H1 (cell line): ENCODE measurements at places on chromosomes 7 and 10. TPM values are rescaled to one million over a fixed set of nuclear protein-coding genes. Genes with fewer than 3 reads are reported as not detected.

The TRDMT1 gene
- 6.3 and 7.4 TPM in 2 replicates for polyA plus RNA-seq

The PNLIPRP2 gene
- 0.11 and 0.13 TPM in 2 replicates for polyA plus RNA-seq

The HOXA4 gene
- polyA plus RNA-seq: not detected in 2 replicates

The OLAH gene
- polyA plus RNA-seq: not detected in 2 replicates

The HMX2 gene
- 2.2 and 2.7 TPM in 2 replicates for polyA plus RNA-seq

The NEUROG3 gene
- polyA plus RNA-seq: 0.45 and 0.55 TPM in 2 replicates

- no peak for DNase-seq
Measured at GRCh38 chr10:35495521-35496119, 109.5 kb upstream of the GJD4 start.

GRCh38 chr7:79664884-79665676 lies 211.6 kb upstream of the MAGI2 start:
- no peak for DNase-seq

DNA sequence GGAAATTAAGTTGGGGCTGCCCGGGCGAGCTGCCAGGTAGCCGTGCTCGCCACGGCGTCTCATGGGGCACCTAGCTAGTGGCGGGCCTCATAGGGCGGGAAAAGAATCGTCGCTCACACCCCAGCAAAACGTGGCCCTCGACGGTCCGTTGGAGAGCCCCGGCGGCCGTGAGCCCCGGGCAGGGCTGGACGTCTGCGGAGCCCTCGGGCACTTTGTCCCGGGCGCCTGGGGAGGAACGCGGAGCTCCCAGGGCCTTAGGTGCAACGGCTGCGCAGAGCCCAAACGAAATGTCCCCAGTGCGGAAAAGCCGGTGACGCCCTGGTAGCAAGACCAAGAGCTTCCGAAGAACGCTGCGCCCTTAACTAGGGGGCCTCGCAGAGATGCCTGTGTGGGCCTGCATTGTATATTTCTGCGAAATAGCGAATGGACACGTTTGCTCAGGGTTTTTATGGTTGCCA lies 866 bp upstream of the SFMBT2 start:
- DNase-seq: peak; percentile 72

DNA sequence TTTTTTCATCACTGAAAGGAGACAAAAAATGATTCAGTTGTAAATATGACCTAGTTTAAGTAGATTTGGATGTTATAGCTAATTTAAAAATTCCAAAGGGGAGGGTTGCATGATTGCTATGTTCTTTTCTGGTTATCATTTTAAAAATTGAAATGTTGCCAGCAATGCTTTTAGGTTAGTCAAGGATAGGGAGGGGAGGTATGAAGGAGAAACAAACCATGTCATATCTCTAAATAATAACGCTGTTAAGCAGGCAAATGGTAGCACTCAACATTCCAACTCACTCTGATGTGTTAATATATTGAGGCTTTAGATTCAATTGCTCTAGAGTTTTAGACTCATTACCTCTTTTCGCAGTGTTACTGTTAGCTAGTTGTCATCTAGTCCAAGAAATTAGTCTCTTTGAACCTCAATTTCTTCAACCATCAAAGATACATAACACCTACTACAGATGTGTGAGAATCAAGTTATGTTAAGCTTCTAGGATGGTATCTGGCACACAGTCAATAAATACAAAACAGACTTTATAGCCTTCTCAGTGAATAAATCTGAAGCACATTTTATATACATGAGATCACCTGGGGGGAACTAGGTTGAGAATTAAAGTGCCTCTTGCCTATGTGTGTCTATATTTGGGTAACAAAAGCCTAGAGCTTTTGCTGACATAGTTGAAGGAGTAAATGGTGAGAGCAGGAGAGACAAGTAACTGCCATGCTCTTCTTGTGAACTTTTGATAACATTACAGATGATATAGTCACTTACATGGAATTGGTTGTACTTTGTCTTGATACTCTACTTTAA lies 124.9 kb downstream of the CSTF2T start:
- DNase-seq: no peak

- no peak for DNase-seq
Measured at GRCh38 chr10:86871563-86872183, 85.7 kb downstream of the MMRN2 start.

DNA sequence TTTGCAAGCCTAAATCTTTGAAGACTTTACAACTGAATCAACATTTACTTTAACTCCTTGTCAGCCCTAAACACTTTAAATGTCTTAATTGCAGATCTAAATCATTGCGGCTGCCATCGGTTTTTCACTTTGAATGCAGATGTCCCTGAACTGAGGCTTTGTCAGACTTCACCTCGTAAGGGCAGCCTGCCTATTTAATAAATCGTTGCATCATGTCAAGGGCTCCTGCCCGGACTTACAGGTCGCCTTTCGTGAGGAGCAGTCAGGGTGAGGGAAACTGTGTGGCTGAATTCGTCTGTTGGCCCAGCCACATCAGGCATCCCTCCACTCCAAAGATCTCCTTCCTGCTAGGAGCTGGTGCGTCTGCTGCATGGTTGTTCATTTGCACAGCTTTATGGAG lies 368.2 kb upstream of the NPVF start:
- no peak for DNase-seq

GRCh38 chr10:29023678-29024077 lies 265.2 kb upstream of the LYZL1 start:
- no peak for DNase-seq

DNA sequence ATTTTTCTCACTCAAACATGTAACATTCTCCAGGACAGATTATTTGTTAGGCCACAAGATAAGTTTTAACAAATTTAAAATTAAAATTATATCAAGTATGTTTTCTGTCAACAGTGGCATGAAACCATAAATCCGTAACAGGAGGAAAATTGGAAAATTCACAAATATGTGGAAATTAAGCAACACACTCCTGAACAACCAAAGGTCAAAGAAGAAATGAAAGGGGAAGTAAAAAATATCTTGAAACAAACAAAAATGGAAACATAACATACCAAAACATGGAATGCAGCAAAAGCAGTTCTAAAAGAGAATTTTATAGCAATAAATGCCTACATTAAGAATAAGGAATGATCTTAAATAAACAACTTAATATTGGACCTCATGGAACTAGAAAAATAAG lies 147.3 kb downstream of the ZEB1 start:
- no peak for DNase-seq

GRCh38 chr7:73823873-73824592 lies 6.8 kb upstream of the CLDN4 start:
- no peak for DNase-seq

DNA sequence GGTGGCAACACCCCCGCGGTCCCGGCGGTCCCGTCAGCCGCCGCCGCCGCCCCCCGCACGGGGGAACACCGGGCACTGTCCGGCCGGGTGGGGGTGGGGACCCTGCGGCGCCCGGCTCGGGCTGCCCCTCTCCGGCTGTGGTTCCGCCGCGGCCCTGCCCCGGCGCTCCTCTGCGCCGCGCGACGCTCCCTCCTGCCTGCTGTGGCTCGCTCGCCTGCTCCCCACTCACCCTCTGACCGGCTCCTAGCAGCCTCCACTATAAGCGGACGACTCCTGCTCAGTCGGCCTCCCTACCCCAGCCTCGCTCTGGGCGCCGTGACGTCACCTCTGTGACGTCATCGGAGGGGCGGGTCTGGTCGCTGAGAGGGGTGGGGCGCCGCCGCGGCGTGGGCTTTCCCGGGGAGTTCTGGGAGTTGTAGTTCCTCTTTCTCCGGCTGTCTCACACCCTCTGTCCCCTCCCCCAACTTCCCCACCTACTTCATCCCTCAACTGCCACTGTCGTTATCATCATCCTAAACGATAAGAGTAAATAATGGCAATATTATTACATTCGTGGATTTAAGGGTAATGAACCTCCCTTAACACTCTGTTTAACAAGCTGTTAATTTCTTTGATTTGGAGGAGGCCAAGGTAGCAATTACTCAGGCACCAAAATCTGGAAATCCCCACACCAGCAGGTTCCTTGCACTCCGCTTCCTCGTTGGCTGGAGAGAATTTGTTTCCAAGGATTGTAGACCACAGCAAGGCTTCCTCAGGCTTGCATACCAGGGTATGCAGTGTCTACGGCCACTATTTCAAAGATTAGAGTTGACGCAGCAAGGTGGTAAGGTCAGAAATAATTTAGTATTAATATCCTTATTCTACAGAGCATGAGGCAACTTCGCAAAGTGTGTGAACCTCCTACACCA lies at the start of gene UBE2H:
Gene UBE2H (minus strand): TSS at position 308 of the 908 bp plus-strand sequence. CDS start 405 bp downstream, outside the sequence.
- DNase-seq: peak; percentile 77

GRCh38 chr10:123761038-123761428 lies 94.9 kb downstream of the GPR26 start:
- DNase-seq: no peak

DNA sequence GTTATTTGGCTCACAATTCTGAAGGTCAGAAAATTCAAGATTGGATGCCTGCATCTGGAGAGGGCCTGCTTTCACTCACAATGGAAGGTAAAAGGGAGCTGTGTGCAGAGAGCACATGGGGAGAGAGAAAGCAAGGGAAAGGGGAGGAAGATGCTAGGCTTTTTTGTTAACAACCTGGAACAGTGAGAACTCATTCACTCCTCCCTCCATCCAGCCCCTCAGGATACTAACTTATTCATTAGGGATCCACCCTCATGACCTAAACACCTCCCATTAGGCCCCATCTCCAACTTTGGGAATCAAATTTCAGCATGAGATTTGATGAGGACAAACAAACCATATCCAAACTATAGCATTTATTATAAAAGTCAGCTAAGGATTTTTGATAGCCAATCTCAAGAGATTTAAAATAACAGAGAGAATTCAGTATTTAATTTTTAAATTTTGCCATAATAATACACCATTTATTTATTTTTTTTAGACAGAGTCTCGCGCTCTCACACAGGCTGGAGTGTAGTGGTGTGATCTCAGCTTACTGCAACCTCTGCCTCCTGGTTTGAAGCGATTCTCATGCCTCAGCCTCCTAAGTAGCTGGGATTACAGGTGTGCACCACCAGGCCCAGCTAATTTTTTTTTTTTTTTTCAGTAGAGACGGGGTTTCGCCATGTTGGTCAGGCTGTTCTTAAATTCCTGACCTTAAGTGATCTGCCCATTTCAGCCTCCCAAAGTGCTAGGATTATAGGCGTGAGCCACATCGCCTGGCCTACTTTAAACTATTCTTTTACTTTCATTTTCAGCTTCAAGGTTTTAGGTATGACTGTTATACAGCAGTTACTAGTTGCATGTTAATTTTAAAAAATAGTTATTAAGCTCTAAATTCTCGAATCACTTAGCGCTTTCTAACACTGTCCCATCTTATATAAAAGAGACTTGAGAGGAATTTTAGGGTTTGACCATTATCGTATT lies 20.3 kb upstream of the ETV1 start:
- DNase-seq: no peak

DNA sequence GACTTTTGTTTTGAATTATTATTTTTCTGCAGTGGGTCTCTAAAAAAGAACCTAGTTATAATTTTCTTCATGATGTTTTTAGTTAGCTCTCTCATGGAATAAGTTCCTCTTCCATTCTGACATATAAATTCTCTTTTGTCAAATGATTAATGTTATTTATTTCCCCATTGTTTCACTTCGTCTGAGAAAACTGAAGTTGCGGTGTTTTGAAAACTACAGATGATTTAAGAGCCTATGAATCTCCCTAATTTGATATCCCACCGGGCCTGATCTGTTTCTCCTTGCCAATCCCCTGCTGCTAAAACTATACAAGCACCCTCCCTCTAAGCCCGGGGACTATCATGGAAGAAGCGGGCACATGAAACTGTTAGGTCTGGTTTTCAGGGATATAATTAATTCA lies 41.4 kb downstream of the HTR7 start:
- no peak for DNase-seq

GRCh38 chr7:11934796-11935195 lies 102.8 kb upstream of the THSD7A start:
- no peak for DNase-seq

- no peak for DNase-seq
Measured at GRCh38 chr7:100914879-100915447, 19.3 kb upstream of the ACHE start.

- DNase-seq: no peak
Measured at GRCh38 chr7:85520175-85520574, 333.3 kb upstream of the SEMA3D start.

DNA sequence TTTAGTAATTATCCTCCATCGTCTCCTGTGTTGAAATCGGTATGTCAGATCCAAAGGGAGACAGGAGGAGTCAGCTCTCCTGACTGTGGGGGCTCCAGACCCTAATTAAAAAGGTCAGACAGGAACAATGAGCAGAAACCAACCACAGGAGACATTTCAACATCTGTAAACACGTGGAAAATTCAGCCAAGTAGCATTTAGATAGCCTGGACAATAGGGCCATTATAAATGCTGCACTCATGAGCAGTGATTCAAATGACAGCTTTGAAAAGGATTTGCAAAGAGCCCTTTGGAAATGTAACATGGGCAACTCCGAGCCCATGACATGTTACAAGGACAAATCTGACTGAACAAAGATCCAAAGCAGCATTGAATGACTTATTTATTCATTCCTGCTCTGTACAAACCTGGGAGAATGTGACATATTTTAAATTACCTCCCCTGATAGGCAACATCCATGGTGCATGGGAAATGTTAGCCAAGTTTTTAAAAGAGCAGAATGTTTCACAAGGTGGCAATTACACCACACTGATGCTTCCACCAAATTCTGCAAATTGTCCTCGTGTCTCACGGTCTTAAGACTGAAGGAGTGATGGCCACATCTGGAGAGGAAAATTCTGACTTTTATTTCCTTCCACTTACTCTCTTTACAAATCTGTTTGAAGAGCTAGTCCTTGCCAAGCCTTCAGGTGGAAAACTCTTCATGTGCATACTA lies 113.3 kb upstream of the KMT2E start:
- no peak for DNase-seq

- no peak for DNase-seq
Measured at GRCh38 chr7:105161366-105161765, 147.4 kb downstream of the KMT2E start.

GRCh38 chr10:102433619-102434046 lies 1.3 kb upstream of the CUEDC2 start:
- DNase-seq: no peak

DNA sequence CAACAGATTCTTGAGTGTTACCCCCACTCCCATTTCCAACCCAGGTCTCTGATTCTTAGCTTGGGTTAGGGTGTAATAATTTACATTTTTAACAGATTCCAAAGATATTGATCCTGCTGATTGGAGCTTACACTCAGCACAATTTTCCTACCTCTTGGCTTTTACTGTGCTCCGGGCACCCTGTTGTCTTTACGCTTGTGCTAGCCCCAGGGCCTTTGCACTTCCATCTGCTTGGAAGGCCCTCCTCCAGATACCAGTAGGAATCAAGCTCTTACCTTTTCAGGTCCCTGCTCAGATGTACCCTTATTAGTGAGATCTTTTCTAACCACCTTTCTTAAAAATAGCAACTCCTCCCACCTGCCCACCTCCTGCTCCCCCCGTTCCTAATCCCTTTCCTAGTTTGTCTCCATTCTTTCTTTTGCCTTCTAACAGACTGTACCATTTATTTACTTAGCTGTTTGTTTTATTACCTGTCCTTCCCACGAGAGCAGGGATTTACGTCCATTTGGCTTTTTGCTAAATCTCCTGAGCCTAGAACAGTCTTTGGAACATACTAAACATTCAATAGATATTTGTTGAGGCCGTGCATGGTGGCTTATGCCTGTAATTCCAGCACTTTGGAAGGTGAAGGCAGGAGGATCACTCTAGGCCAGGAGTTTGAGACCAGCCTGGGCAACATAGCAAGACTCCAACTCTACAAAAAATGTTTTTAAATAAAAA lies 316.3 kb downstream of the PRPF18 start:
- no peak for DNase-seq

GRCh38 chr7:131529179-131529578 lies 27.2 kb downstream of the PODXL start:
- DNase-seq: no peak
